ENCODE measurements at places on chromosomes 11 and 22.
A peak's percentile ranks its signal among the peaks of the same experiment; 100 is the strongest.

GRCh38 chr11:35281169-35281688, 138.1 kb downstream of the SLC1A2 start:
- peak; percentile 79 for DNase-seq

DNA sequence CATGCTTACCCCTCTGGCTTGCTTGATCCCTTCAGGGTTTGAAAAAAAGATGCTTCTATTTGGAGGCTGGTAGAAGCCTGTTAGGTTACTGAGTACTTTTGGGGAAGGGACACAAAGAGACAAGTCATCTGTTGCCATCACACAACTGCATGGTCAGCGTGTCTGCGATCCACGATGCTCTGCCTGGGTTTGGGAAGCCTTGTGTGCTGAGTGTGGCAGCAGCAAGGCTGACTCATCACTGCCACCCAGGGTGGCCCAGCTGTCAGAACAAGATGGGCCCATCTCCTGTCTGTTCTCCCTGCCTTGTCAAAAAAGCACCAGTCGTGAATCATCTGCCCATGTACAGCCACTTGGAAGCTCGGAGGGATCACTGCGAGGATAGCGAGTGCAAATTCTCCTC, 26.2 kb downstream of the UBASH3B start:
- no peak for DNase-seq

DNA sequence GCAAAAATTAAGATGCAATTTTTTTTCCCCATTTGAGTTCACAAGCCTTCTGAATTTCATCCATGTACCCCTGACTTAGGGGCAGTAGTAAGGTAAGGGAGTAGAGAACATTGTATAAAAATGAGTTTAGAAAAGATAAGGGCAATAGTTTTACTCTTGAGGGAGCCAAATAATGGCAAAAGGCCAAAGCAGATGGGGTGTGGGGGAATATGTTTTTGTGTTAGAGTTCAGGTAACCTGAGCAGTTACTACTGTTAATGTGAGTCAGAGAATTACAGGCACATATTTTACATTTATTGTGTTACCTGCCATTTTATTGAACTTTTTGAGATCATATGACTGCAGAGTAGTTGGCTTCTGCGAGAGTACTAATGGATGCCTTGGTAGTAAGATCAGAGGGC, 3.1 kb downstream of the EED start:
- no peak for DNase-seq

GRCh38 chr11:110296226-110297075, at the start of gene RDX:
Gene RDX, minus strand, starts transcription at chr11:110296614. Its CDS starts 16,922 bp downstream, at chr11:110279692.
- peak; percentile 76 for DNase-seq

GRCh38 chr22:28358312-28358711, 321.3 kb downstream of the TTC28 start:
- no peak for DNase-seq
